A549 treated with GW870086 at 1 μM for 4 hours (cell line): ENCODE measurements at places on chromosomes 1 and 21. TPM values are rescaled to one million over a fixed set of nuclear protein-coding genes. Genes with fewer than 3 reads are reported as not detected.

NLRP3 gene
- not detected in 5 replicates for total RNA-seq

HSPA6 gene
- total RNA-seq: 1.5 to 7.5 TPM (median 2.0 TPM) in 5 replicates

PDXK gene
- total RNA-seq: 210 to 366 TPM (median 342 TPM) in 5 replicates

APCS gene
- not detected in 5 replicates for total RNA-seq

VANGL2 gene
- total RNA-seq: 0.69 to 1.0 TPM (median 0.84 TPM) in 5 replicates

UTS2 gene
- total RNA-seq: not detected in 5 replicates

VTCN1 gene
- total RNA-seq: 0.06 to 0.08 TPM (median 0.06 TPM) in 3 of 5 replicates, not detected in the others
